ENCODE measurements at places on chromosomes 12 and 14.
A peak's percentile ranks its signal among the peaks of the same experiment; 100 is the strongest.

GRCh38 chr12:6373022-6373787 is 2.2 kb downstream of the SCNN1A start:
- no peak for DNase-seq

DNA sequence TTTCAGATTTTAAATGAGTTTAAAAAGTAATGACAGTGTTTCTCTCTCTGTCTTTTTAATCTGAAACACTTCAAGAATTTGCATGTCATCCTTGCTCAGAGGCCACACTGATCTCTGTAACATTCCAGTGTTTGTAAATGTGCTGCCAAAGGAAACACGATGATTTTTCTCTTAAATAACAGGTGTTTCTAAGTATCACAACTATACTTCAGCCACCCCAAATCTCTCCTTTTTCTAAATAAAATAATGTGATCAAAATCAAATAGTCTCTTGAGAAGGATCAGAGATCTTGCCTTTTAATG is 3.3 kb upstream of the GALC start:
- DNase-seq, result no peak

- no peak for DNase-seq
These were observed 213.2 kb downstream of the C12orf50 start for GRCh38 chr12:87815771-87816585.

- no peak for DNase-seq
These were observed 9.1 kb downstream of the MEG3 start for GRCh38 chr14:100834794-100835547.

- DNase-seq, result no peak
These were observed 26.1 kb upstream of the SLC6A13 start for GRCh38 chr12:288687-289086.

GRCh38 chr12:21718403-21718802 is 56.1 kb downstream of the KCNJ8 start:
- no peak for DNase-seq

- DNase-seq, result no peak
These were observed 102.0 kb downstream of the HMGA2 start for GRCh38 chr12:65926119-65926908.

GRCh38 chr12:130200445-130200844 is 38.2 kb downstream of the FZD10 start:
- DNase-seq, result no peak

DNA sequence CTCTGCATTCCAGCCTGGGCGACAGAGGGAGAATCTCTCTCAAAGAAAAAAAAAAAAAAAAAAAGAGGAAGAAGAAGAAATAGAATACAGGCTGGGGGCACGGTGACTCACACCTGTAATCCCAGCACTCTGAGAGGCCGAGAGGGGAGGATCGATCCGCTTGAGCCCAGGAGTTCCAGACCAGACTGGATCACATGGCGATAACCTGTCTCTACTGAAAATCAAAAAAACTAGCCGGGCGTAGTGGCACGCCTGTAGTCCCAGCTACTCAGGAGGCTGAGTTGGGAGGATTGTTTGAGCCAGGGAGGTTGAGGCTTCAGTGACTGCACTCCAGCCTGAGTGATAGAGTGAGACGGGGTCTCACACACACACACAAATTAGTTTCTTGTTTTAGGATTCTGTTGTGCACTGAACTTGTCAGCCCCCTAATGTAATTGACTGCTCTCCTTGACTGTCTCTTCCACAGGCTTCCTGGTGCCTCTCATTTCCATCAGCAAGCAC is 963 bp upstream of the TINF2 start:
- no peak for DNase-seq

DNA sequence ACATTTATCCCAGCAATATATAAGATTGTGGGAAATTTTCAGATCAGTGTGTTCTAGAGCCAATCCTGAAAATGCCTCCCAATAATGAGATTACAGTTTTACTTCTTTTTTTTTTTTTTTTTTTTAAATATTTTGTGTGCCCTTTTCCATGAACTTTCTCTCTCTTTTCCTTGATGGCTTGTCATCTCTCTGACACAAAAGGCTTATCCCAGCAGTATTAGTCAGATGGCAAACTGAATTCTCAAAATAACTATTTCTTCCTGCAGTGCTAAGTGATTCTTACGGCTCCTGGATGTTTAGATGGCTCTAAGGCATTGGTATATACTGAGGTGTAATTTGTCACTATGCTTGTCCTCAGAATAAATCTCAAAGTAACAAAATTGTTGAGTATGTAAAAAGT is 86.7 kb downstream of the LRP6 start:
- no peak for DNase-seq

- DNase-seq, result no peak
These were observed 2.0 kb downstream of the ZBTB25 start for GRCh38 chr14:64501411-64502171.

DNA sequence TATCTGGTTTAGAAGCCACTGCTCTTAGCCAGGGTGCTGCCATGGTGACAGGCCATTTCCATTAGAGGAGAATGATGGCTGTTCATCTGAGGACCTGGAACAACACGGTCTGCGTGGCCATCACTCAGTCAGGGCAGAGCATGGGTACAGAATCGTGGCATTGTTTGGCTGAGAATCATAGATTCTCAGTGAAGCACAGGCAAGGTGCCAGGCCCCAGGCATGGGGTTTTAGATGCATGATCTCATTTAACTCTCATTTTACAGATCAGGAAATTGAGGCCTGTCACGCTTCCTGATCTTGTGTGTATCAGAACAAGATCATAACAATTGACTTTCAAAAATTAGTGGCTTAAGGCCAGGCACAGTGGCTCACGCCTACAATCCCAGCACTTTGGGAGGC is 26.8 kb upstream of the IRF2BPL start:
- DNase-seq, result no peak

DNA sequence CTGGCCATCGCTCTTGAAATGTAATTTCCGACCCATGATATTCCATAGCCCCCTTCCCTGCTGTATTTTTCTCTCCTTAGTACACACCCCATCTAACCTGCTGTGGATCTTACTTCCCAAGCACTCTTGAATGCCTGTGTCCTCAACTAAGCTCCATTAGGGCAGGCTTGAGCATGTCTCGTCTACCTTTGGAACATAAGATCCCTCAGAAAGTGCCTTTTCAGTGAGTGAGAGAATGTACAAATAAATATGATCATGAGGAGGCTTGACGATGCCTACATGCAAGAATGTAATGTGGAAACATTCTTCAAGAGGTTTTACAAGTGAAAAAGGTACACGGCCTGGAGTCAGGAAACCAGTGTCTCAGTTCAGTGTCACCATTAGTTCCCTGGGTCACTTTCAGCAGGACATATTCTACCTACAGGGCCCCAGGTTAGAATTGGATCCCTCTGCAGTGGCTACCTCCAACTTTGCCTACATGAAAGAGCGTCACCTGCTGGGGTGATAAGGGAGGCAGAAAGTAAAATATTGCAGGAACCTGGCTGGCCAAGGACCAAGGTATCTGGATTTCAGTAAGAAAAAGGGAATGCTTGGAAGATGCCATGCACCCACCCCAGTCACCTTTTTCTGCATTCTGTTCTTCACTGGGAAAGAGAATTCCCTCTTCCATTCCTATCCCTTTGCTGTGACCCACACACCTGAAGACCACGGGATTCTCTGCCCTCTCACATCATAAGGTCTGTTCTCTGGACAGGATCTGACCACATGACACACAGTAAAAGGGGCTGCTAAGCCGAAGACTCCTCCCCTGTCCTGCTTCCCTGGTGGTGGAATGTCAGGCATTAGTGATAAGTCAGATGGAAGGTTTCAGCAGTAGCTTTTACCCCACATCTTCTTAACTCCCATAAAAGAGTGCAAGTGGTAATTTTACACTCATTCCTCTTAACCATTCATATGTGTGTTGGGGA is 24.6 kb upstream of the SERPINA1 start:
- no peak for DNase-seq

DNA sequence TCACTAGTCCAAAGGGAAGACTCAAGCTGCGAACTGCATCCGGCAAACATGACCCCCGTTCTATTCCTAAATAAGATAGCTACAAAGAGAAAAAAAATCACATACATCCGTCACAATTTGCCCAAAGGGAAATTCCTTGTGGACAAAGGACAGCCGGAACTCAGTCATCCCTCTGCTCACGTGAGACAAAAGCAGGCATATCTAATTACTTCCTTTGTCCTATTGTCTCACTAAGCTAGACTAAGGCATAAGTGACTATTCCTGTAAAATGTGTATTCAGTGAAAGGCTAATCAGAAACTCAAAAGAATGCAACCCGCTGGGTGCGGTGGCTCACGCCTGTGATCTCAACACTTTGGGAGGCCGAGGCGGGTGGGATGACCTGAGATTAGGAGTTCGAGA is 27.2 kb upstream of the NINJ2 start:
- no peak for DNase-seq

- DNase-seq, result no peak
These were observed 79.6 kb downstream of the ITPK1 start for GRCh38 chr14:93035917-93036651.

DNA sequence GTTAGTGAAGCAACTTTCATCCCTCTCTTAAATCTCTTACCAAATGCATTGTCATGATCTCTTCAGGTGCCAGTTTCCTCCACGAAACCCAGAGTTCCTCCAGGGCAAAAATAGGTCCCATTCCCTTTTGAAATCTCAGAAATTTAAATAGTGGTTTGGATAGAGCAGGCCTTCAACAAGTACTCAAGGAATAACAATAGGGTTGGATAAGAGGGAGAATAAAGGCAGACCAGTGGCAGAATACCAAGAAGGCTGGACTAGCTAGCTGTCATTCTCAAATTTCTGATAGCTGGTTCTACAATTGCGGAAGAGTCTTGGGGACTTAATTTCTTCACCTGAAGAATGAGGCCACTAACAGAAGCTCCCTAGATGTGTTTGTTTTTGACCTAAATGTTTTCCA is 62.5 kb downstream of the PKP2 start:
- DNase-seq, result no peak

DNA sequence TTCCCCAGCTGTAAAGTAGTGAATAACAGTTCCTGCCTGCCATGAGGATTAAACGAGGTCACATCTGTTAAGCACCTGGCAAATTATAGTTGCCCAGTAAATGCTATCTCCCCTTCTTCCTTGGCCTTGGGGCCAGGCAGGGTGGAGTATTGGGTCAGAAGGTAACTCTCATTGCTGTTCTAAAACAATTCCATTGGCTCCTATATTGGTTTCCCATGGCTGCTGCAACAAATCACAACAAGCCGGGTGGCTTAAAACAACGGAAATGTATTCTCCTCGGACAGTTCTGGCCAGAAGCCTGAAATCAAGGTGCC is 31.9 kb downstream of the MMAB start:
- no peak for DNase-seq

- no peak for DNase-seq
These were observed 25.7 kb downstream of the JAG2 start for GRCh38 chr14:105142651-105143450.

DNA sequence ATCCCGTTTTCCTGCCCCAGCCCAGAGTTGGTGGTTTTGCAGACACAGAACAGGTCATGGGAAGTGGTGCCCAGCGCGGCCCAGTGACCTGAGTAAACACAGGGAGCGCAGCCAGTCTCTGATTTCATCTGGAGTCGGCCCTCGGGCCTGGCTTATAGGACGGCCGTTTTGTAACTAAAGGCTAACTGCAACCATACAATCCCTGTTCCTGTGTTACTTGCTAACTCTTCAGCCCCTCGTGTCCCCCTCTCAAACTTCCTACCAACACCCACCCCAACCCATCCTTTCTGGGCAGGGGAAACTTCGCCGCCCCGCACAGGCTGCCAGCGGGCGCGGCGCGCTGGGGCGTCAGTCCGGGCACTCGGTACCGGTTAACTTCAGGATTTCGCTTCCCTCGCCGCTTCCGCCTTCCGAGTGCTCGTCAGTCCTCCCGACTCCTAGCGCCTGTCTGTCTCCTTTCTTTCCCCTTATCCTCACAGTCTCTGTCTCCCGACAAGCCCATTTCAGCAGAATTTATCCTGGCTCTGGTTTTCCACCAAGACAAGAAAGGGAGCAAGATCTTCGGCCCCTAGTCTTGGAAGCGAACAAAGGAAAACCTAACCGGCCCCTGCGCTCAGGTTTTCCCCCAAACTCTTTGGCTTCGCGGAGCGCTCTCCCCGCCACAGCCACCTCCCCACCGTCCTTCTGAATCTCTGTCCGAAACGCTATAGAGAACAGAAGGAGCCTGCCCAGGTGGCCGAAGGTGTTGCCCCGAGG is 2.0 kb downstream of the SIX1 start:
- DNase-seq, result no peak

- DNase-seq, result no peak
These were observed 627 bp downstream of the HOXC8 start for GRCh38 chr12:54009171-54010052.

DNA sequence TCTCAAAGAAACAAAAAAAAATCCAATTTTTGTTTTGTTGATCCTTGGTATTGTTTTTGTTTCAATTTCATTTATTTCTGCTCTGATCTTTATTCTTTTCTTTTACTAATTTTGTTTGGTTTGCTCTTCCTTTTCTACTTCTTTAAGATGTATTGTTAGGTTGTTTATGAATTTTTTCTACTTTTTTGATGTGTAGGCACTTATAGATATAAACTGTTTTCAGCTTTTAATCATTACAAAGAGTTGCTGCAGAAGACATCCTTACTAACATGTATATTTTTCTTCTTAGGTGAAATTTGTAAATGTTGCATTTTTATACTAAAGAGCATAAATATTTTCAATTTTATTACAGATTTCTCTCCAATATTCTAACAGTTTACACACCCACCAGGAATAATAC is 69.8 kb downstream of the KNTC1 start:
- DNase-seq, result no peak

GRCh38 chr14:39268393-39268792 is 34.7 kb downstream of the MIA2 start:
- DNase-seq, result no peak

DNA sequence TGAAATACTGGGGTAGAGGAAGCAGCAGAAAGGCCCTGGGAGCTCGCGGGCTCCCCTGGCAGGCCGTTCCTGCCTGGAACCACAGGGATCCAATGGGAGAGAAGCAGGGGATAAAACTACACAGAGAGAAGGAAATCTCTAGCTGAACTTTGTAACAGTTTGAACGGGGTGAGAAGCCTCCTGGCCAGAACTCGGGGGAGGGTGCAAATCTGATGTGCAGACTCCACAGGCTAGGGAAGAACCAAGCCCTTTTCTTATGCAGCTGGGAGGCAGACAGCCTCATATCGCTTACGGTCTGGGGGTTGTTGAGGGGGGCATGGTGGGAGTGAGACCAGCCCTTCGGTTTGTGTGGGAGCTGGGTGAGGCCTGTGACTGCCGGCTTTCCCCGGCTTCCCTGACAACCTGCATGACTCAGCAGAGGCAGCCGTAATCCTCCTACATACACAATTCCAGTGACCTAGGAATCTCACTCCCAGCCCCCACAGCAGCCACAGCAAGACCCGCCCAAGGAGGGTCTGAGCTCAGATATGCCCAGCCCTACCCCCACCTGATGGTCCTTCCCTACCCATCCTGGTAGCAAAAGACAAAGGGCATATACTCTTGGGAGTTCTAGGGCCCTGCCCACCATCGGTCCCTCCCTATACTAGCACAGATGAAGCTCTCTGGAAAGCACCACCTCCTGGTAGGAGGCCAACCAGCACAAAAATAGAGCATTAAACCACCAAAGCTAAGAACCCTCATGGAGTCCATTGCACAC is 143.0 kb downstream of the TMTC1 start:
- no peak for DNase-seq

- DNase-seq, result no peak
These were observed 94.0 kb downstream of the ESR2 start for GRCh38 chr14:64200170-64200569.

GRCh38 chr14:25132732-25133422 is 82.9 kb upstream of the STXBP6 start:
- DNase-seq, result peak; percentile 2

- DNase-seq, result no peak
These were observed 112.5 kb downstream of the CCER1 start for GRCh38 chr12:90842477-90842876.

GRCh38 chr12:62763861-62764645 is 170.9 kb downstream of the PPM1H start:
- no peak for DNase-seq

Data from stimulated activated CD4-positive, alpha-beta T cell treated with anti-CD3 and anti-CD28 coated beads, TNF-alpha, amount 100 ng/mL, for 4 hours (primary cell).